Fibroblast of skin of abdomen (primary cell): ENCODE measurements at places on chromosomes 5 and 9.

GRCh38 chr5:5343568-5343967, 78.9 kb upstream of the ICE1 start:
- DNase-seq, result no peak

DNA sequence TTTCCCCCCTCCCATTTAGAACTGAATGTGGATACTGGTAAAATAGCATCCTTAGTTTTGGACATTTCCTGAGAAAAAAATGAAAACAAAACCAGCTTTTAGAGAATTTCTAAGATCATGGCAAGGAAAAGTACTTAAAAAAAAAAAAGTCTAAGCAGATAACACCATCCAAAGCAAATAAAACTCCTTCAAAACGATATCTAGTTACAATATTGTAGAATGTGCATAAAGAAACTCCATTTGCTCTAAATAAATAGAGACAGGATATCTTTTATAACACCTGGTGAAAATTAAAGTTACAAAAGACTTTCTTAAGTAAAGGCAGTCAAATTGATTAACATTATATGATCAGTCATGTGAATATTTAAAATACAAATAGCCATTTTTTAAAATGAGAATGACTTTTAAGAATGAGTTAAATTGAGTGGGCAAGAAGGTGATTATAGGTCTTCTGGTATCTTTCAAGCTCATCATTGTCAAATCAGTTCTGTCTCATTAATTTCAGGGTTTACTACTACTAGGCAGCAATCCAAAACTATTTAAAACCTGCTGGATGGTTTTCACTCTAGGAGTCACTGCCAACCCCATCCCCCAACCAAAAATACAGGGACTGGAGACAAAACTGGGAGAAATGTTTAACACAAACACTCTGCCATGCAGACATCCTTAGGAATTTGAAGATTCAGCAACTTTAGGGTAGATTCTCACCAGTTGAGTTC, 382.6 kb downstream of the ADGRV1 start:
- no peak for DNase-seq

- no peak for DNase-seq
These were observed 309.8 kb upstream of the RGMB start for GRCh38 chr5:98463676-98464075.

DNA sequence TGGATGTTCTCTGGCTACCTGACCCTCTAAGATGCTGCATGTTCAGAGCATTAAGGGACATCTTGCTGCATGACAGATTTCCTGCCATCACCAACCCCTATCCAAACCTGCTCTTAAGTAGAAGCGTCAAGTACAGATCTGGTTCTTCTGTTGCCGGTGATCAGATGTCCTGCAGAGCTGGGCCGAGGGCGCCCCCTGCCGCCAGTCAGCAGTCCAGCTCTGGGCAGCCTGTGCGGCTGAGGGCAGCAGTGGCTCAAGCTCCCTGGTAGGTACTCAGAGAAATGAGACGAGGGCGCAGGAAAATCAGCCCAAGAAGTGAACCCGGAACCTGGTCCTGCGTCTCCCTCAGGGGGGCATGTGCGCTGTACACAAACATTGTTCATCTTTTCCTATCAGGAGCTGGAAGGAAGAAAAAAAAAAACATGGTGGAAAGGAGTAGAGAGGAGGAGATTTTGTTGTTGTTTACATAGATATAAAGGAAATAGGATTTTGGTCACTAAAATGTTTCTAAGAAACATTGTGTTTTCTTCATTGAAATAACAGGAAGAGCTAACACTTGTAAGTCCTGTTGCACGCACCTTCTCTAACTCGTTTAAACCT, 95.8 kb downstream of the CFAP90 start:
- DNase-seq, result peak; percentile 17

DNA sequence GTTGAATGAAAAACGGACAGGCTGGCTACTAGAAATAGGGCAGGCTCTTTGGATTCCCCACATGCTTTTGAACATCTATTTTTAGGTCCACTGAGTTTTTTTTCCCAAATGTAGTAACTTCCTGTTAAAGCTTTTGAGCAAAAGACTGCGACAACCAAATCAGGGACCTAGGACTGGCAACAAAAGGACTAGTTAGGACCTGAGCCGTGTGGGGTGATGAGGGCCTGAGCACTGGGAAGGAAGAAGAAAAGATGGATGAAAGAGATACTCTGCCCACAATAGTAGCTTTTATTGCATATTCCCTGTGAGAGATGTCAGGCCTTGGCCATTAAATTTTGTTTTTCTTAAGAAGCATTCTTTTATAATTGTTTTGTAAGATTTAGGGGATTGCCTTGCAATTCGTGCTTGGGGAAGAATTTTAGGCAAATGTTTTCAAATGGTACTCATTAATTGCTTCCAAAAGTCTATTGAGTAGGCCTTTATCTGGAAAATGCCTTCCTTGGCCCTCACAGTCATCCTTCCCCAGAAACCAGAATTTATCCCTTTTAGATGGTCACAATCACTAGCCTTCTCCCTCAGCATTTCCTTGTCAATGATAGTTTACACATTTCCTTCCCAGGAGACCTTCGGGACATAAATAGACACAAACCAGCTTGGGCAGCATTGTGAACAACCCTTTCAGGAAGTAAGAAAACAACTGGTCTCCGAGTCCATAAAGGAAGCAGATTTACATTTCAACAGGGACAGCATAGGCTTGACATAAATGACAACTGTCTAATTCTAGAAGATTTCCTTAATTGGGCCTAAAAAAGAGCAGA, 166.5 kb downstream of the RMI1 start:
- no peak for DNase-seq

- no peak for DNase-seq
These were observed 95.7 kb upstream of the SHB start for GRCh38 chr9:38164659-38165221.

DNA sequence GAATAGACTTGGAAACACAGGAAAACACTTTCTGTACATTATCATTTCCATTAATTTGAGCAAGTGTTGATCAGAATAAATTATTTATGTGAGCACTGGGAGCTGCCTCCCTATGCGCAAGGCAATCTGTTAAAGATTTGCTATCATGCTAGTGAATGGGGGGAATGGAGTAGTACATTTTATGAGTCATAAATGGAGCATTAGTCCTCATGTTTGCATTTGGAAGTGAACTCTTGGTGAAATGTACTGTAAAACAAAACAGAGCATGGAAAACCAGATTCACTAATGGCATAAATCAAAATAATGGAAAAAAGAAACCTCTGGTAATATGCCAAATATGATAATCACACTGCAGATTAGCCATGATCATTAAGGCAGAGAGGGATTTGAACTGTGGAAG, 40.5 kb upstream of the TMC1 start:
- DNase-seq, result peak; percentile 76

DNA sequence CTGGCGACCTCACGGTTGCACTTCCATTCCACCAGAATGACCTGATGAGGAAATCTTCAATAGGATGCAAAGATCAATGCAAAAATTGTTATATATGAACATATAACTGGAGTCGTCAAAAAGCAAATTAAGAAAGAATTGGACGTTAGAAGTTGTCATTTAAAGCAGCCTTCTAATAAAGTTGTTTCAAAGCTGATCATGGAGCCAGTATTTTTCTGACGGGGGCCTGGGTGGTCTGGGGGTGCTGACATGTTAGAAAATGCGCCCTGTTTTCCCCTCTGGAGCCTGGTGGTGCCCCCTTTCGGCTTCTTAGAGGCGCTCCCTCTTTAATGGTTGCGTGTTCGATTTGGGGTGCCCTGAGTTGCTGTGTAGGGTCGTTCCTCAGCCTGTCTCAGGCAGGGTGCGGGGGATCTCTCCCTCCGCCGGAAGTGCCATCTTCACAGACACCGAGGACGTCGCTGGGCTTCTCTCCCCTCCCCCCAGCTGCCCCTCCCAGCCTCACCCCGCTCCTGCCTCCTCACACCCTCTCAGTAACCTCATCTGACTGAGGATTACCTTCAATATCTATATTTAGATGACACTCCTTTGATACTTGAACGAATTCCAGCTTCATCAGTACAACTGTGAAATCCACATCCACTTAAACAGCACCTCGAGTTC, 18.3 kb downstream of the PTGES2 start:
- no peak for DNase-seq

- peak; percentile 60 for DNase-seq
These were observed 38.3 kb downstream of the NR2F1 start for GRCh38 chr5:93621327-93621798.

DNA sequence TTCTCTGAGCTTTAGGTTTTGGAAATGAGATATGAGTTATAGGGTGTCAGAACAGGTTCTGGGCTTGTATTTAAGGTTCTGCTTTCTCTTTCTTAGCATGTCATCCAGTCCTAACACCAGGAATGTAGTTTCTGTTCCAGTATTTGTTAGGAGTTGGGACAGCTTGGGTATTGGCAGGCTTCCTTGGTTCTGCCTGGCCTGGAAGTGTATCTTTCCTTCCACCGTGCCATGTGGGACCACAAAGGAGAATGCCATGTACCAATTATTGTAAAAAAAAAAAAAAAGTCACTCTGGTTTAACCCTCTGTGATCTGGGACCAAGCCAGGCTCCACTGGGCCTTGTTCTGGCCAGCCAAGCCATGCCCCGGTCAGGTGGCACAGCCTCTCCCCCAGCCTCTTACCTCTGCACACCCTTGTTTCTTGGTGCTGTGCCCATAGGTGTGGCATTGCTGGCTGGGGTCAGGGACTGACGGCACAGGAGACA, 47.8 kb downstream of the ARHGAP26 start:
- no peak for DNase-seq

GRCh38 chr9:97694769-97695168, 2.4 kb downstream of the XPA start:
- DNase-seq, result no peak

DNA sequence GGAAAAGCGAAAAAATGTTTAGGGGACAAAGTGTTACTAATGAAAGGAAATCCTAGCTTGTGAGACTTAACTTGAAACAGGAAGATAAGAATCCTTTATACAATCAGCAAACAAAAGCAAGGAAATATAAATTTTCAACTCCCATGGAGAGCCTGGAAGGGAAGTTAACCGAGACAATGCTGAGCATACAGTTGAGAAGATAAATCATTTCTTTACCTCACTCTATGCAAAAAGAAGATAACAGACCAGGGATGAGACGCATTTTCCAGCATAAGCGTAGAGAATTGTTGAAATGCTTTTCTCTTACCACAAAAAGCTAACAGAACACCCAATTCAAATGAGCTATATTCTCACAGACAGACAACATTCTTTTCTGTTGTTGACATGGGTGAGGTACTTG, 309.6 kb downstream of the CWC27 start:
- peak; percentile 84 for DNase-seq

DNA sequence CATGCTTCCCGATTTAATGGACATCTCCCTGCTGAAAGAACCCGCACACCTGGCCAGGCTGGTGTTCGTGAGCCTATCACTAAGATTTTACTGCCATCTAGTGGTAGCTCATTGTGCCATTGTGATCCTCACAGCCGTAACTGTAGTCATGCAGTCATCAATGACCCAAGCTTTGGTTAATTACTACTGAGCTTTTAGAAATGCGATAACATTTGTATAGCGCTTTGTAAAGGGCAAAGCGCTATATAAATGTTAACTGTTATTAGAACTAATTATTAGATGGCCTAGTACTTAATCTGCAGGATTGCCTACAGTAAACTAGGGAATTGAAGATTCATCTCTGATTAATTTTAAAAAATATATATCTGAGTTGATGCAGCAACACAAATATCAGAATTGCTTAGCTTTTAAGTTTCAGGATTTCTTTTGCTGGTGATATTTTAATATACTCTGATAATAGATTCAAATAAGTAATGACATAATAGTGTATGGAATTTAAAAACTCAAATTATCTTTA, 90.2 kb downstream of the HACD4 start:
- peak; percentile 62 for DNase-seq

DNA sequence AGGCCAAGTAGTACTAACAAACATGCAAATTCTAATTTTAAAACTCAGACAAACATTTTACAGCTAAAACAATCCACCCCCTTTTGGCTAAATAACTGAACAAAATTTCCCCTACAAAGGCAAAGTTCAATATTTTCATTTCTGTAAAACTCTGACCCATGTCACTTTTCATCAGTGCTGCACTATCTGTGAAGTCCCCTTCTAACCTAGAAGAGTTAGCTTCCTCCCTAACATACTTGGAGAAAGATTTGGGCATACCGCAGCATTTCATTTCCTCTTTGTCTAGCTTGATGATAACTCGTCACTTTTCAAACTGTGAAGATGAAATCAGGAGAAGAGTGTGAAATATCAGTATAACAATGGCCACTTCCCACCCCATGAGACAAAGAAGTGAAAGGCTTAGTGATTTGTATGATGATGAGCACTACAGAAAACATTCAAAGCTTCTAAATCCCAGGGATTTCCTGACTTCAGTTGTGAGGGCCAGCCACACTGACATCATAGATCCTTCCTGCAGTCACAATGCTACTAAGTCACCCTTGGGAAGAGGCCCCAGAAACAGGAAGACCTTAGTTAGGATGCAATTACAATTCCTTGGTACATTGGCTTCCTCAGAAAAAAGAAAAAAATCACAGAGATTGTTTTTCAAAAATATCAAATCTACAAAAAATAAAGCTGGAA, at the start of gene FAM81B:
TSS of gene FAM81B (plus strand) at position 555 of the 681 bp plus-strand sequence. CDS start at position 579, 24 bp downstream.
- peak; percentile 23 for DNase-seq

DNA sequence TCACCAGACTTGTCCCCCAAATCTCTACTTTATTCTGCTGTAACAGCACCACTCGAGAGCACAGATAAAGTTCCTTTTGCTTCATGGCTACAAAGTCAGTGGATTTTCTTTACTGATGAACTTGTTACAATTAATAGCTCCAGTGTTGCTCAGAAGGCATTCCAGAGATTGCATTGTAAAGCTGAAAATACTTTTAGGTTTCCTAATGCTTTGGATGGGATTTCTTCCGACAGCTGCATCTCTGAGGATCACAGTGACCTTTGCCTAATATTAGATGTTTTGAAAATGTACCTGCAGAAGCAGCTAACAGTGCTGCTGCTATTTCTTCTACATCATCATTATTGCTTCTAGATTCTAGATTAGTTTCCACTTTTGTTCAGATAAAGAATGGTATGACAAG, 58.8 kb upstream of the TMEM171 start:
- peak; percentile 6 for DNase-seq

GRCh38 chr9:70510157-70510770, 95.8 kb upstream of the KLF9 start:
- peak; percentile 13 for DNase-seq

DNA sequence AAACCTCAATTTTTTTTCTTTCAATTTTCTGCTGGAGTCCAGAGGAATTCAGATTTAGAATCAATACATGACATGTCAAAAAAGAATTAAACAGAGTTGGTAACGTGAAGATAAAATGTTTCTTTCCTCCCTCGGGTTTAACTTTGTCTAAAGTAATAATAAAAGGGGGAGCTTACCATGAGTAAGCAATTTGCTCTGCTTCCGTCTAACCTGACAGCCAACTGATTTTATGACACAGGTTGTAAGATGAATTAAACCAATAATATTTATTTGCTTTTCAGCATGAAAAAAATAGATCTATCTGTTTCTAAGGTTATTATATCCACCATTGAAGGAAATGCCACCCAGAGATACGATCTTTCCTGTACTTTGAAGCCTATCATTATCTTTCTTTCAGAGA, 352.6 kb downstream of the OSTF1 start:
- DNase-seq, result no peak

GRCh38 chr5:72552041-72552557, 44.9 kb upstream of the ZNF366 start:
- peak; percentile 92 for DNase-seq

- DNase-seq, result no peak
These were observed 1.6 kb downstream of the HTR1A start for GRCh38 chr5:63960646-63961045.
